NCI-H510A (cell line): ENCODE measurements at places on chromosomes 1 and 21.

DNA sequence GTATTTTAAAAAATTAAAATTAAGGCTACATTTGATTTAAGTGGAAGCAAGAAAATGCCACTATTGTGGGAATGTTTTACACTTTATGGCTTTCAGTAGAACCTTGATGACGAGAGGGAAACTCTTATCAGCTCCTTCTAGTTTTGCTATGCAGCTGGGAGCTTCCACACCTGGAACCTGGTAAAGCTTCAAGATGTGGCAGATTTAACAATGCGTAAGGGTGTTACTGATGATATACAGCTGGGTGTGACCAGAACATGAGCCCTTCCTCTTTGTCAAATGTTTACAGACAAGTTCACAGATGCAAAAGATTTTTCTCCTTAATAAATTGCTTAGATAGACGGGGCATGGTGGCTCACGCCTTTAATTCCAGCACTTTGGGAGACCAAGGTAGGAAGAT, 20.3 kb downstream of the TTC13 start:
- no peak for DNase-seq

DNA sequence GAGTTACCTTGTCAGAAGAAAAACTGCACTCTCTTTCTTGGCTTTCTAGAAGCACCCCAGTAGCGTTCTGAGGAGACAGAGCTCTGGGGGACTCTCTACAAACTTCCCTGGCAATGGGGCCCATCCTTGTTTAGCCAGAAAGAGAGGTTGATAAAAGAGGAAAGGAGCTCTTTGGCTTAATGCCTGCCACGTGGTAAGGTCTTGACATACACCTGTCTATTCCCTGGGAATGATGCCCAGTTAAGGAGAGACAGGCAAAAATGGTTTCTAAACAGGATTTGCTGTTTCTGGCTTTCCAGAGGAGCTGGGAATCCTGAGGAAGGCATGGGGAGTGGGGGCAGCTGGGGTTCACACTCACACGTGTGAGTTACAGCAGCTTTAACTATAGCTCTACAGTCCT, 30.2 kb upstream of the IL20 start:
- no peak for DNase-seq

GRCh38 chr1:94999456-95000131, 72.7 kb upstream of the CNN3 start:
- DNase-seq = no peak

GRCh38 chr1:221583465-221583864, 158.4 kb downstream of the DUSP10 start:
- no peak for DNase-seq

DNA sequence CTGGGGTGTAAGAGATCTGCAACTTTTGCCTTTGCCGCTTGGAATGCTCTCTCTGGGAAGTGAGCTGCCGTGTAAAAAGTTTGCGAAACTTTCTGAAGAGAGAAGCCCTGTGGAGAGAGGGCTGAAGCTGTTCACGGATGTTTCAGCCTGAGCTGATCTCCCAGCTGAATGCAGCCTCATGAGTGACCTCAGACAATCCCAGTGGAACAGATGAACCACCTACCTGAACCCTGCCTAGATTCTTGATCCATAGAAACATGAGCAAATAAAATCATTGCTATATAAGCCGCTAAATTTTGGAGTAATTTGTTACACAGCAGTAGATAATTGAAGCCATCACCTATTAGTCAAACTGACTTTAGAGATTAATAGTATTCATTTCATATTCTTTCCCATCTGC, 4.4 kb upstream of the ALG6 start:
- DNase-seq = no peak

GRCh38 chr1:90964444-90965035, 57.3 kb downstream of the ZNF644 start:
- no peak for DNase-seq

GRCh38 chr1:64834734-64835133, 89.9 kb downstream of the RAVER2 start:
- no peak for DNase-seq
